ENCODE measurements at places on chromosomes 6 and 20.

DNA sequence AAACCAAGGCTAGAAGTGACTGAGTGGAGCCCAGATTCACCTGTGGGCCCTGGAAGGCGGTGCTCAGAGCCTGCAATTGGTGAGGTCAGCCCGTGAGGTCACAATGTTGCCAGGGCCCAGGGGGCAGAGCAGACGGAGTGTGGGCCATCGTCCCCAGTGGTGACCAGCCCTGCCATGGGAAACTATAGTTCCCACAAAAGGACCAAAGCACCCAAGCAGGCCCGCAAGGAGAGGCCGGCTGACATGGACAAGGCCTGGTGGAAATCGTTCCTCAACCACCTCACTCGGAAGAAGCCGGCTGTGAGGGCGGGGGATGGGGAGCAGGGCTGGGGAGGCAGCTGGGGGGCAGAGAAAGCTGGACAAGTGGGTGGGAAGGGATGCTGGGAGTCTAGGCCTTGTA, at the start of gene C20orf144:
TSS of gene C20orf144 (plus strand) at position 156 of the 400 bp plus-strand sequence. CDS start at position 175, 19 bp downstream.
- H3K27ac ChIP-seq, result peak within 1 kb of the TSS; percentile 77
- peak within 1 kb of the TSS; percentile 84 for H3K4me3 ChIP-seq
- H3K4me1 ChIP-seq, result peaks cover 29% of the 10 kb centered on the region
- no peak for DNase-seq

- no peaks in the 10 kb centered on the region for H3K27me3 ChIP-seq
- DNase-seq, result no peak
- H3K27ac ChIP-seq, result no peak overlapping the region
- H3K4me1 ChIP-seq, result no peaks in the 10 kb centered on the region
Measured at GRCh38 chr6:133752129-133752528, 136.8 kb upstream of the TCF21 start.

DNA sequence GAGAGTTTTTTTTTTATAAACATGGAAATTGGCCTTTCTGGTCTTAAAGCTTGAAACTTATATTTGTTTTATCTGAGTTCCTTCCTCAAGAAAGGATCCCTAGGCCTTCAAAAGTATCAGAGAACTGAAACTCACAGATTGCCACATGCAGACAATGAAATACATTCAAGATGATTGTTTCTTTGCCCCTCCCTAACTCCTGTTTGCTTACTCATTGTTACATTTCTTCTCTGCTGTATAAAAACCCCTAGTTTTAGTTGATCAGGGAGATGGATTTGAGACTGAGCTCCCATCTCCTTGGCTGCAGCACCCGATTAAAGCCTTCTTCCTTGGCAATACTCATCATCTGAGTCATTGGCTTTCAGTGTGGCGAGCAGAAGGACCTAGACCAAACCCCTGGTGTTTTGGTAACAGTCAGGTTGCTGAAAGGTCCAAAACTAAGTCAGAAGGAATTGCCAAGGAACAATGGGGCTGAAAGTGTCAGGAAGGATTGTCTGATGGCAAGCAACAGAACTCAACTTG, 132.3 kb upstream of the SULF2 start:
- H3K4me1 ChIP-seq, result no peaks in the 10 kb centered on the region
- no peak overlapping the region for H3K4me3 ChIP-seq
- no peak overlapping the region for H3K27ac ChIP-seq
- peaks cover 63% of the 10 kb centered on the region for H3K27me3 ChIP-seq

GRCh38 chr6:36054956-36055355, 27.3 kb downstream of the MAPK14 start:
- DNase-seq, result no peak
- no peak overlapping the region for H3K4me3 ChIP-seq
- H3K27me3 ChIP-seq, result no peaks in the 10 kb centered on the region
- peaks cover 23% of the 10 kb centered on the region for H3K4me1 ChIP-seq
- H3K27ac ChIP-seq, result no peak overlapping the region

- DNase-seq, result no peak
- no peaks in the 10 kb centered on the region for H3K4me1 ChIP-seq
- no peak overlapping the region for H3K4me3 ChIP-seq
- H3K27me3 ChIP-seq, result peaks cover 48% of the 10 kb centered on the region
Measured at GRCh38 chr6:18536591-18537055, 149.5 kb downstream of the RNF144B start.

DNA sequence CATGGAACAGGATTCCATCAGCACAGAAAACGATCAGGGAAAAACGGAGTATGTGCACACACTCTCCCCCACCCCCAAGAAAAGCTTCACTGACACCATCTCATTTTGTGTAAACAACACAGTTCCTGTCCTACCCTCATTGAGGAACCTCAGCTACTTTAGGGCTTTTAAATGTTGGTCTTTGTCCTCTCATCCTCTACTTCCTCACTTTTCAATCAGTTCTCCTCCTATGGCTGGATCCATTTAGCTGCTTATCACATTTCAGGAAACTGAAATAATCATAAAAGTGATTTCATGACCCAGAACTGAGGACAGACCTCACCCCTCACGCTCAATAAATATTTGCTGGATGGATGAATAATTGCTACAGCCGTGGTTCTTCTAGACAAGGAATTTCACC, 33.1 kb upstream of the PNRC1 start:
- no peak for DNase-seq
- no peak overlapping the region for H3K4me3 ChIP-seq
- H3K36me3 ChIP-seq, result no peaks in the 10 kb centered on the region
- peaks cover 12% of the 10 kb centered on the region for H3K4me1 ChIP-seq

GRCh38 chr20:3203315-3204123, 963 bp downstream of the DDRGK1 start:
- no peaks in the 10 kb centered on the region for H3K27me3 ChIP-seq
- H3K4me3 ChIP-seq, result peak overlapping the region; percentile 98
- peaks cover 14% of the 10 kb centered on the region for H3K4me1 ChIP-seq
- peaks cover 35% of the 10 kb centered on the region for H3K36me3 ChIP-seq

GRCh38 chr6:140446241-140446640, 1071.8 kb upstream of the CITED2 start:
- no peak overlapping the region for H3K4me3 ChIP-seq
- DNase-seq, result no peak
- no peak overlapping the region for H3K27ac ChIP-seq
- H3K27me3 ChIP-seq, result no peaks in the 10 kb centered on the region

Data from central memory CD8-positive, alpha-beta T cell (primary cell).